ENCODE measurements at places on chromosomes 6 and 20.

GRCh38 chr20:34220561-34220960 lies 20.7 kb upstream of the ASIP start:
- no peak for DNase-seq

DNA sequence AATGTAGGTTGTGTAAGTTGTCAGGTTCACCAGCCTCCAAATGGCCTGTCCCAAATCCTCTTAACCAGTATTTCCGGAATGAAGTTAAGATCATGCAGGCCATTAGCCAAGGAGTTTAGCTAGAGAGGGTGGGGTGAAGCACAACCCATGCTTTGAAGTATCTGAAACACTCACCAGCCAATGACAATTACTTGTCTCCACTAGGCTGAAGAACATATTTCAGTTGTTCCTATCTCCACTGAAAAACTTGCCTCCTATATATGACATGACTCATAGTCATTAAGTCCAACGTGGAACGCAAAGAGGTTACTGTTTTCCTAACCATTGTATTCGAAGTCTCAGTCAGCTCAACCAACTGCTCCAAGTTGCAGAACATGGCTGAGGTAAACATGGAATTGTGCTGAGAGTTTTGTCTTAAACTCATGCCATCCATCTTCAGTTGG lies 37.4 kb upstream of the TNFAIP3 start:
- no peak for DNase-seq

- DNase-seq, result no peak
These were observed 92.9 kb upstream of the NAA20 start for GRCh38 chr20:19924255-19924654.

- no peak for DNase-seq
These were observed 7.5 kb downstream of the NEDD9 start for GRCh38 chr6:11224966-11225463.

- DNase-seq, result no peak
These were observed at the start of gene GID8 for GRCh38 chr20:62938105-62938888. Gene GID8, plus strand, starts transcription at chr20:62938147. Its CDS starts 3,356 bp downstream, at chr20:62941503.

DNA sequence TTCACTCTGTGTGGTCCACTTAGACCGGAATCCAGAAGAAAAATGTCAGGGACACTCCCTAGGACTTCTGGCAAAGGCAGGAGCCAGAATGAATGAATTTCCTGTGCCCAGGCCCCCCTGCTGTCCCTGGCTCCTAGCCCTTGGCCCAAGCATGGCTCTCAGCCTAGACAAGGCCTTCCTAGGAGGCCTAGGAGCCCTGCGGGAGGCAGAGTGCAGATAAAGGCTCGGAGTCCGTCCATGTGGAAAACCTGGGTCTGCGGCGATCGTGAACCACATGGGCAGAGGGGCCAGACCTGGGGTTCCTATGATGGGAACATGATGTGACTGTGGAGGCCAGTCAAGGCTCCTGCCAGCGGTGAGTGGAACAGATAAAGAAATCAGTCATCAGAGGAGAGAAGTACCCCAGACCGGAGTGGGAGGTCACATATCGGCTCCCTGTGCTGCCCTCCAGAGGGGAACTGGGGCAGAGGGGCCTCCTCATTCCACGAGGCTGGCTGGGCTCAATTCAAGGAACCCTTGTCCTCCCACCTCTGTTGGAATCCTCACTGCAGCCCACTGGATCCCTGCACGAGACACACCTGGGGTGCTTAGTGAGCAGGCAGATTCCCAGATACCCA lies 5.9 kb upstream of the VSTM2L start:
- no peak for DNase-seq

GRCh38 chr20:35004749-35005462 lies 49.2 kb downstream of the MYH7B start:
- no peak for DNase-seq

DNA sequence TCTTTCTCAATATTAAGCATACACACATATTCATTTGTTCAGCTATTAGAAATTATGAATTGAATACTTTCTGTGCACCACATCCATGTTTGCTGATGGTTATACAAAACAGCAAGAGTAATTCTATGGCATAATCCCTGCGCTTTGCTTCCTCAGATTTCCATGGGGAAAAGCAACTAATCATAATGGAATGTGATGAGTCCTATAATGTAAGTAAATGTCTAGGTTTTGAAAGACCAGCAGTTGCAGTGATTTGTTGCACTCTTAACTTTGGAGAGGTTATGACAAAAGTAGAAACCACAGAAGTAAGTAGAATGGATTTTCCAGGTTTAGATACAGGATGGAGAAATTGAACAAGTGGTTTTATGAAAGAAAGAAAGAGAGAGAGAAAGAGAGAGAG lies 652.1 kb downstream of the CBLN4 start:
- DNase-seq, result no peak

DNA sequence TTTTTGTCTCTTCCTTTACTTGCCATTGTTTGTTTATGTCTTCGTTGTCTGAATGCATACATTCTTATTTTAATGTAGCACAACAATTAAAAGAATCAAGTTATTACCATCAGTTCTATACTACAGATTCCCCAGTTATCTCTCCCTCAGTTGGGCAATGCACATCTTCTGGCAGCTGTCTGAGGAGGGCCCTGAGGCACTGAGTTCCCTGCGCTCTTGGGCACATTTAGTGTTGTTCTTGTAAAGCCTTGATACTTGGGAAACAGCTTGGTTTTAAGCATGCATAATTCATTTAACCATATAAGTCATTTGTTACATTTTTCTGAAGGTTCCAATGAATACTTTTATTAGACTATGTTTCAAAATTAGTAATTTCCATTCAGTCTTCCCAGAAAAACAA lies 117.9 kb downstream of the C6orf118 start:
- no peak for DNase-seq

DNA sequence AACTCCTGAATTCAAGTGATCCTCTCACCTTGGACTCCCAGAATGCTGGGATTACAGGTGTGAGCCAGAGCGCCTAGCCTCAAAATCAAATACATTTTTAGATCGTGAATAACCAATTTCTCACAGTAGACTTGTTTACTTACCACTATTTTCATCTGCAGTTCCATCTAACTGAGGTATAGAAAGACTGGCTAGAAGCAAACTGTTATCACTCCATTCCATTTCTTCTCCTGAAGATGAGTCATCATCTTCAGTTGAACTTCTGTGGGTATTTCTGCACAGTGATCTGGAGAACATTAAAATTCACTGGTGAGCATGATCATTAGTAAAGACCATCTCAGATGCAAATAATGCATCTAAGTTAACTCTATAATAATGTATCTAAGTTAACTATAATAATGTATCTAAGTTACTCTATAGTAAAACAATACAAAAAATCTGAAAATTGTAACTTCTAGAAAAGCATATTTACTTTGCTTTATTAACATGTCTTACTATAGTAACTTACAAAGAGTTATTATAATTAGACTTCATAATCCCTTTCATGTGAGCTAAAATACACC lies 105.4 kb downstream of the REV3L start:
- DNase-seq, result no peak

DNA sequence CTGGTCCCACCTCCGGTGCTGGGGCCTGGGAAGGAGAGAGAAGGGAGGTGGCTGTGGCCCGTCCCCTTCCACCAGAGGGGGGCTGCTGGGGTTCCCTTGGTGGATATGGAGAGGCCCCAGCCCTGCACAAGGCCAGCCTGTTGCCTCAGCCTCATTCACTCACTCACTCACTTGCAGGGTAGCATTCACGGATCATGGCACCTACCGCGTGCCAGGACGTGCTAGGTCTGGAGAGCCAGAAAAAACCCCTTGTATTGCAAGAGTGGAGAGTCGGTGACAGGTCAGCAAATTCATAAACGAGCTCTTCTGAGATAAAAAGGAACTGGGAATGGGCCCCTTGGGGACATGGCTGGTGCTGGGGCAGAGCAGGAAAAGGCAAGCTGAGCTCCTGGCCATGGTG lies 6.4 kb upstream of the ZBTB46 start:
- no peak for DNase-seq

- no peak for DNase-seq
These were observed 98.5 kb downstream of the INSM1 start for GRCh38 chr20:20466341-20466879.

- no peak for DNase-seq
These were observed 955.2 kb upstream of the EYS start for GRCh38 chr6:66662196-66662595.

GRCh38 chr6:127854009-127854408 lies 46.8 kb downstream of the THEMIS start:
- DNase-seq, result no peak

GRCh38 chr20:6663751-6664388 lies 103.6 kb upstream of the BMP2 start:
- no peak for DNase-seq

- peak; percentile 80 for DNase-seq
These were observed at the start of gene DDX27 for GRCh38 chr20:49219091-49219923. Gene DDX27, plus strand, starts transcription at chr20:49219416. Its CDS starts 33 bp downstream, at chr20:49219449.

DNA sequence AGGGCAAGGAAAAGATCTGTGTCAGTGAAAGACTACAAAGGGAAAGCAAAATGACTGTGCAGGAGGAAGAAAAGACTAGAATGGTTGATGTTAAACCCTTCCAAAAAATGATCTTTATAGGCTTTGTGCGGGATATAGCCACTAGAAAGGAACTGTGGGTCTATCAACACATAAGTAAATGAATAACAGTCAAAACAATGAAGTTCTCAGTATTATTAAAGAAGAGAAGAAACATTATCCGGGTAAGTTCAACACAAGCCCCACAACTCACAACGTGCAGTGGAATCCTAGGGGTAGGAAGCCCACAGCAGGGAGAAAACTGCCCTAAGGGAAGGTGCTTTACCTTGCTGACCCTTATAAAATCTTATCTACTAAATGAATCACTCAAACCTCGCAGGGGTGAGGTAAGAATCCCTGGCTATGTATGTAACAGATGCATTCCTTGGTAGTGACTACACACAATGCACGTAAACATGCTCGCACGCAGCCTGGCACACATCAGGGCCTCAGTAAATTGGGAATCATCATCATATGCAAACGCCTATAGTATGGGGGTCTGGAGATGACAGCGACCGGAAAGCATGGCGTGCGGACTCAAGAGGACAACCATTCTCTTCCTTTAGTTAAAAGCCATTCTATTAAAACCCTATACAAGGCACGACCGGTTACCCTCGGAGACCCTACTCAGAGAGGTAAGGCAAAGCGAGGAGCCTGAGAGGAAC lies 11.3 kb downstream of the TFAP2A start:
- no peak for DNase-seq

DNA sequence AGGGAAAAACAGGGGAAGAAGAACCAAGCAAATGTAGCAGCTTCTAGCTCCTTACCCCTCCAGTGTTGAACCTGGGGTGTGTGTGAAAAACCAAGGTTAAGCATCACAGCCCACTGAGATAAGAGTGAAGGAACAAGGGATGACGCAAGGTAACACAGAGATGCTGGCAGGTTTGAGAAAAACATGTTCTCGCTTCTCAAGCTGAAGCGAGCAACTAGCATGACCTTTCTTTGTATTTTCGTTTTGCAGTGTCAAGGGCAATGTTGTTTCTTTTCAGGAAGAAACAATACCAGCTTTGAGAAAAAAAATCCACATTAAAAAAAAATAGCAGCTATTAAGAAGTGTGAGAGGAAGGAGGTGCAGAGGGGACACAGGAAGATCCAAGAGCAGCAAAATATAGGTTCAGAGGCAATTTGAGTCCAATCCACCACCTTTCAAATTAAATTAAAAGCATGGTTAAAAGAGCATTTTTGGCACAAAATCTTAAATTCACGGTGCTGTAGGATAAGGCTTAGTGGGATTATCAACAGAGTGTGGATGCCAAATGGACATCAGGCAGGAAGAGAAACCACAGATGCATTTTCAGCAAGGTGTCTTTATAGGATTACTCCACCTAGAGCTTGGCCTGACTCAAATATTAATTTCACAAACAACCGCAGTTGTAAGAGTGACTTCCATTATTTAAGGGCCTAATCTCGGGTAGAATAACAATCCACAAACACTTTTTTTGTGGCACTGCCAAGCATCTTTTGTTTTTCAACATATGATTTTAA lies 70.9 kb downstream of the SYNE1 start:
- DNase-seq, result no peak
